H4 (cell line): ENCODE measurements at places on chromosomes 11 and 22. TPM values are rescaled to one million over a fixed set of nuclear protein-coding genes. Genes with fewer than 3 reads are reported as not detected.
A peak's percentile ranks its signal among the peaks of the same experiment; 100 is the strongest.

GRCh38 chr11:96960926-96961325 lies 571.1 kb downstream of the JRKL start:
- DNase-seq, result no peak

The CCDC34 gene
- 29.7 and 29.8 TPM in 2 replicates for total RNA-seq

GRCh38 chr11:1546077-1546535 lies 26.0 kb downstream of the DUSP8 start:
- DNase-seq, result no peak

GRCh38 chr11:1548221-1549070 lies 23.6 kb downstream of the DUSP8 start:
- DNase-seq, result peak; percentile 74

The ST14 gene
- 0.02 and 0.10 TPM in 2 replicates for total RNA-seq

The C22orf31 gene
- total RNA-seq, result not detected in 2 replicates

The SHANK2 gene
- not detected in 2 replicates for total RNA-seq

The XKR3 gene
- 0.06 TPM in 1 of 2 replicates, not detected in the other for total RNA-seq
